ENCODE measurements at places on chromosomes 5 and 9.

DNA sequence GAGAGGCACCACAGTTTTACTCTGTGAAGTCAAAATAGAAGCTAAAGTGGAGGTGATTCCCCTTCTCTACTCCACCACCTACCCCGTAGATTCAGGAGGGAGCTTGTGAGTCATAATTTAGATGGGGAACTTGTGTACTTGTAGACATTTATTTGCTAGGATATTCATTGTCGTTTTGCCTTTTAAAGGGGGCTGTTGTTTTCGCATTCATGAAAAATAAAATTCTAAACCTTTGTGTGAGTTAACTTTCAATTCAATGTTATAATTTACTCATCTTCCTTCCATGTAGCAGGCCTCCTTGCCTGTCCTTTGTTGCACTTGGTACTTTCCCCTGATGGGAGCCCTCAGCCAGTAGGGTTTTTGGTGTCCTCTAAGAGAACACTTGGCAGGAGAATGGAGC is 22.0 kb downstream of the SECISBP2 start:
- no peak for DNase-seq

- DNase-seq = no peak
Measured at GRCh38 chr5:73483676-73484075, 14.6 kb upstream of the BTF3 start.

DNA sequence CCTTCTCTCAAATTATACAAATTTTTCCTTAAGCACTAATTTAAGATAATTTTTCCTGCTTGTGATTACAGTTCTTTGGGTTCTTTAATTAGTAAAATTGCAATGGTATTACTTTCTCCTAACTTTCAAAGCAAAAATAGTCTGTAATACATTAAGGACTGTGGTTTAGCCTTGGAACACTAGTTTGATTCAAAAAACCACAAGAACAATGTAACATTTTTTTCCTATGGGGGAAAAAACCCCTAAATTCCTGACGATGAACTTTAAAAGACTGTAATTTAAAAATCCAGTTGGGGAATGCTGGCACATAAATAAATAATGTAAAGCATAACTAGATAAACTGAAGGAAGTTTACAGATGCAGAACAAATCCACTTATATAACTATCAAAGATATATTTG is 65.3 kb downstream of the CDC14B start:
- no peak for DNase-seq

DNA sequence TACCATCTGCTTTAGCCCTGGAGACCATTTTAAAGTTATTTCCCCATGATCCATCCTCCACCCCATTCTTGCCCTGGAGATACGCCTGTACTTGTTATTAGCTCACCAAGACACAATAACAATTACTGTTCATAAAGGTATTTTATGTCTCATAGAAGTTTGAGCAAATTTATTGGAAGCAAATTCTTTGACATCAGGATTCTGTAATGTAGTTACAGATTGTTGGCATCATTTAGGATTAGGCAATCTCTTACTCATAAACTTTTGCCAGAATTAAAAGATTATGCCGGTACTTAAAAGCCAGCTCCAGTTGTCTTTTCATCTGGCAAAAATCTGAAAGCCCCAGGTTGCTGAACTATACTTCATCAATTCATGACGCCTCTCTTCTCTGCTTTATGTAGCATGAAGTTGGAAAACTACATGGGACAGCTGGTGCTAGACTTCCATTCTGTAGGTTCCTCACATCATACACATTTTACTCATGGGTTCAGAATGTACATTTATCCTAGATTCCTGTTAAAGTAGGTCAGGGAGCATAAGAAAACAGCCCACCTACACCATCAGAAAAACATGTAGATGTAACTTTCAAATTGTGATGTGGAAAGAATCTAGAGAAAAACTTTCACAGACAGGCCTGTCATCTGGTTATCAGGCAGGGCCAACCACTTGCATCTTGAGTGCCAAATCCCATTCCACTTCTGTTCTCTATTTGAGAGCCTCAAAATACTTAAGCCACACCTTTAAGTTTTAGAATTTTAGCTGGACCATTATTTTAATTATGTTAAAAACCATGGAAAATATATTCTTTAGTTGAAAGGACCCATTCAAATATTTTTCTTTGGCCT is 14.0 kb downstream of the ATP10B start:
- DNase-seq = no peak

GRCh38 chr9:120873512-120873911 is 3.5 kb downstream of the PHF19 start:
- no peak for DNase-seq

DNA sequence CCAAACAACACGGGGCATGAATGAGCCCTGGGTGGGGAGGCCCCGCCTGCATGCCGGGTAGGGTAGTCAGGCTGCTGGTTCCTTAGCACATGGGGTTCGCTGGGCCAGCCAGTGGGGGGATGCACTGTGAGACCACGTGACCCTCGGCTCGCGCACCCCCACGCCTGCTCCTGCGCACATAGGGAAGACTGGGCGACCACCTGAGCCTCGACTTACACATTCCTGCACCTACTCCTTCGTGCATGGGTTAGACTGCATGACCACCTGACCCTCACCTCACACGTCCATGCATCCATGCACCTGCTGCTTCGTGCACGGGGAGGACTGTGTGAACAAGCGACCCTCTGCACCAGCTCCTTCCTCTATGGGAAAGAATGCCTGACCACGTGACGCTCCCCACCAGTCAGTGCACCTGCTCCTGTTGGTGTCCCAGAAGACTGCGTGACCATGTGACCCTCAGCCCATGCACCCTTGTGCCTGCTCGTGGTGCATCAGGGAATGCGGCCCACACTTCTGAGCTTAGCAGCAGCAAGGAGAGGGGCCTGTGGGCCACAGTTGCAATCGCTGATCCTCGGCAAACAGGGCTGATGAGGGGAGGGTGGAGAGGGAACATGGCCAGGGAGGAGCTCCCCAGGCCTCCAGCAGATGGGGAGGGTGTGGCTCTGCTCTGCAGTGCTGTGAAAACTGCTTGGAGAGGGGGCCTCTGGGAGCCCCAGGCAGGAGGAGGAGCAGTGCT is 18.1 kb downstream of the LPCAT1 start:
- DNase-seq = no peak

Data from nucleus accumbens (tissue), 56 donors.